ENCODE measurements at places on chromosomes 2 and 18. TPM values are rescaled to one million over a fixed set of nuclear protein-coding genes. Genes with fewer than 3 reads are reported as not detected.

The AGXT gene
- total RNA-seq: not detected

The SIX3 gene
- total RNA-seq: 0.31 TPM

The CCDC102B gene
- 20.0 TPM for total RNA-seq

The MROH2A gene
- not detected for total RNA-seq

The TMEFF2 gene
- total RNA-seq: 36.0 TPM
